ENCODE measurements at places on chromosomes 5 and 9.

DNA sequence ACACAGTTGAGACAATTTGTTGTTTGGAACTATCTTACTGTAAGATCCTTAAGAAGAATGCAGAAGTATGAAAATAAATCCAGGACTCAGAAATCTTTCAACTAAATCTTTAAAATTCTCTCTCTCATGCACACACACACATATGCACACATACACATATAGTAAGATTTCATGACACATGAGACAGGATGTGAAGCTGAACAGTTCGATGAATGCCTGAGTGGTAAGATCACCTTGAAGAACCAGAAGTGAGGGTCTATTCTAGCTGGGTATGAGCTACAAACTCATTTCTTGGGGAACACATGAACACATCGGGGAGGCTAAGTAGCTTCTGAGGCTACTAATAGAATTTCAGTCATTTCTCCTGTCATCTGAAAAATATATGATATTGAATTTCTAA is 153.6 kb downstream of the TMC1 start:
- DNase-seq: no peak

- DNase-seq: no peak
Measured at GRCh38 chr5:107169867-107170266, 500.9 kb downstream of the EFNA5 start.

DNA sequence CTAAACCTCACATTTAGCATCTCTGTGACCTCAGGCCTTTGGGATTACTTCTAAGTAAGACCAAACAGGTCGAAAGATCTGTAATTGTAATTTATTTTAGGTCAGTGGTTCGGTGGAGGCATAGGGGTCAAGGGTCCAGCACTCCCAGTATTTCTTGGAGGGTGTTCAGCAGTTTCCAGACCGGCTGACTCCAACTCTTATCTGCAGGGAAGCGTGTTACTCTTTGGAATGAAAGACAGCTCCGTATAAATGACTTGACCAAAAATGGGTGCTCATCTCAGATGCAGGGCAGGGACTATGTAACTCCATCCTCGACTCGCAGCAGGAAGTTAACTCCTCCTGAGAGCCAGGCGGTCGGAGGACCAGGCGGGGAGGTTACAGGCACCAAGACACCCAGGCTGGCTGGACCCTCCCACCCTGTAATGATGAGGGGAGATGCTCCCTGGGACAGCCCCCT is 620 bp upstream of the VPS13A start:
- no peak for DNase-seq

GRCh38 chr9:36470643-36471290 is 70.7 kb upstream of the RNF38 start:
- peak; percentile 89 for DNase-seq

GRCh38 chr9:89731262-89732182 is 126.7 kb downstream of the GADD45G start:
- DNase-seq: no peak

DNA sequence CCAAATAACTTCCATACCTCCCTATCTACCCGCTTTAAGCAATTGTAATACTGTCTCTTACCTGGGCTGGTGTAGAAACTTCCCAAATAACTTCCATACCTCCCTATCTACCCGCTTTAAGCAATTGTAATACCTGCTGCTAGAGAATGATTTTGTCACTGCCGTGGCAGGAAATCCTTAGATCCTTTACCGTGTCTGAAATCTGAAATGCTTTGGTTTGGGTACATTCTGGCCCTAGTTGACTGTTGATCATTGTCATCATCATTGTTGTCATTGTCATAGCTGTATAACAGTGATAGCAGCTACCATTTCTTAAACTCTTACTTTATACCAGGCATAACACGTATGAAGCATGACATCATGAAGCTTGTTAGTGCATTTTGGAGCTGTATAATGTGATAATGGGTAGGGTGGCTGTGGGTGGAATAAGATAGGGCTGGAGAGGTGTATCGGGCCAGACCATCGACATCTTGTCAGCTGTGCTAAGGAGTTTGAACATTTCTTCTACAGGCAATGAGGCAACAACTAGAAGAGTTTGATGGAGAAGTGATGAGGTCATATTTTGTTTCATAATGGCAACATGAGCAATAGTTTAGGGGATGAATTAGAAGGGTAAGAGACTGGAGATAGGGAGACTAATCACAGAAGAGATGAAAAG is 15.7 kb downstream of the PIP5K1B start:
- DNase-seq: no peak

DNA sequence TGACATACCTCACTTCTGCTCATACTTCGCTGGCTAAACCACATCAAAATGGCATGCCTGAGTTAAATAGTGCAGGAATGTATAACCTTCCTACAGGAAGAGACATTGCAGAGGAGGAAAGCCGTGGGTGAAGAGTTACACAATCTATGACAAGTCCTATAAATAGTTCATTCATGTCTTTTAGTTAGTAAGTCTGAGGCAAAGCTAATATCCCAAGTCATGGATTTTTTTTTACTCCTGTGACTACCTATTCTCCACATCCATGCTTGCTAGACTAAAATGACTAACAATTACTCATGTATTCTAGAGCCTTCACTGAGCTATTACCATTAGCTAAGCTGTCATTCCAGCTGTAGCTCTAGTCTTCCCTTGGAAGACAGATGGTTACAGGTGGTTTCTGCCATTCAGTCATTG is 391.3 kb downstream of the NR2F1-AS1 start:
- DNase-seq: no peak

GRCh38 chr9:17905366-17905765 is 326.5 kb downstream of the SH3GL2 start:
- DNase-seq: no peak

- DNase-seq: no peak
Measured at GRCh38 chr5:45795458-45795857, 99.3 kb upstream of the HCN1 start.

- no peak for DNase-seq
Measured at GRCh38 chr5:113632996-113633395, 119.5 kb downstream of the YTHDC2 start.

DNA sequence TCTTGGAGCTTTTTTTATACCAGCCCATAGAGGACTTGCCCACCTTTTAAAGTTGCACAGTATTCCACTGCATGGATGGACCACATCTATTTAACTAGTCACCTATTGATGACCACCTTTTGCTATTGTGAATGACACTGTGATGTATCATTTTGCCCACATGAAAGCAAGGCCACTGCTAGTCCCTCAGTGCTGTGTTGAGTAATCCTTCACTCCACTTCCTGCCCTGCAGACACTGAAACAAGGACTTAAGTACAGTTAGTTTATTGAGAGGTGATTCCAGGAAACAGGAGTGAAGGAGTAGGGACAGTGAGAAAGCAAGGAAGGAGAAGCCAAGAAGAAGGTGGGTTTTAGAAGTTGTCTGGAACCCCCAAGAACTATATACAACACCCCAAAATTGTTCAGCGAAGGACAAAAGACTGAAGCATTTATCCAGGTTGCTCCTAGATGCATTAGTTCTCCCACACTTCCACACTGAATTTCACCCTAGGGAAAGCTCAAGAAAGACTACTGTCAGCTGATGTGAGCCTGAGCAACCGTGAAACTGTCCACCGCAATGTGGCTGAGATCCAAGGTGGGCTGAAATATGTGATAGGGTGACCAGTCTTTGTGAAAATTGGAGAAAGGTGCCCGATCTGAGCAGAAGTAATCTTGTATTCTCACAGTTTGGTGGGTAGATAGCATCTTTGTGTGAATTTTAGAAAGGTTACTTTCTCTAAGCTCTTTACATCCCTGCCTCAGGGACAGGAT is 45.2 kb upstream of the ANKRD31 start:
- DNase-seq: no peak

- no peak for DNase-seq
Measured at GRCh38 chr5:119945691-119946090, 316.3 kb downstream of the FAM170A start.

- DNase-seq: no peak
Measured at GRCh38 chr5:153641183-153641688, 150.8 kb downstream of the GRIA1 start.

- no peak for DNase-seq
Measured at GRCh38 chr5:63029891-63030290, 451.3 kb downstream of the LRRC70 start.

GRCh38 chr5:169944922-169945680 is 35.2 kb downstream of the INSYN2B start:
- DNase-seq: peak; percentile 13

DNA sequence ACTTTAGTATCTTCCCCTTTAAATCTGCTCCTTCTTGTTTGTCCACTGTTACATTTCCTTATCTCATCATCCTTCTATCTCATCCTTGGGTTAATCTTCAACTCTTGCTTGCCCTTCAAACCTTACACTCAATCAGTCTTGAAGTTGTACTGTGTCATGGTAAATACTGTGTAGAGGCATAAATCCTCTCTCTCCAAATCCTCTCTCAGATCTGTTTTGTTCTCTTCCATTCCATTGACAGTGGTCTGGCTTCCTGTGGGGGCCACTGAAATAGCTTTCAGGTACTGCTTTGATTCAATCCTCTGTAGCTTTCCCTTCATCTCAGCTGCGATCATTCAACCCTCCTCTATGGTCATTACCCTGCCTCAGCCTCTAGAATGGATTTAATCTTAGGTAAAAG is 104.0 kb downstream of the PLCXD3 start:
- DNase-seq: no peak

GRCh38 chr9:96376891-96377874 is 6.3 kb downstream of the SLC35D2 start:
- no peak for DNase-seq

- DNase-seq: peak; percentile 30
Measured at GRCh38 chr5:73122875-73123810, 2.8 kb downstream of the TMEM171 start.

DNA sequence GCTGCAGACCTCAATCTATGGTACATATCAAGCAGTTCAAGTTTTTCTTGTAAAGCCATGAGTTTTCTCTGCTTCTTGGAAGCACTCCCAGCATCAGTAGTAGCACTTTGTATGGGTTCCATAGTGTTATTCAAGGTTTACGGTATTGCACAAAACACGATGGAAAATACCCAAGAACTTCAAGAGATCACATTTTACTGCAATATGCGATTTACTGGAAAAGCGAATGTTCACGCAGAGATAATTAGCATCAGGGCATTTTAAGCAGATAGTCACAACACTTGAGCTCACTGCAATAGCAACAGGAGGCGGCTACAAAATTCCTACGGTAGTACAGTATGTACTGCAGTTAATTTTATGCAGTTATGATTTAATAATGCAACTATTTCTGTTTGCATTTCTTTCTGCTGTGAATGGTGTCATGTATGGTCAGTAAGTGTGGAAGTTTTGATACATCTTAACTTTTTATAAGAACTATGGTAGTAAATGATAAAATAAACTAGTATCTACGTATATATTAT is 200.8 kb downstream of the SMARCA2 start:
- no peak for DNase-seq

DNA sequence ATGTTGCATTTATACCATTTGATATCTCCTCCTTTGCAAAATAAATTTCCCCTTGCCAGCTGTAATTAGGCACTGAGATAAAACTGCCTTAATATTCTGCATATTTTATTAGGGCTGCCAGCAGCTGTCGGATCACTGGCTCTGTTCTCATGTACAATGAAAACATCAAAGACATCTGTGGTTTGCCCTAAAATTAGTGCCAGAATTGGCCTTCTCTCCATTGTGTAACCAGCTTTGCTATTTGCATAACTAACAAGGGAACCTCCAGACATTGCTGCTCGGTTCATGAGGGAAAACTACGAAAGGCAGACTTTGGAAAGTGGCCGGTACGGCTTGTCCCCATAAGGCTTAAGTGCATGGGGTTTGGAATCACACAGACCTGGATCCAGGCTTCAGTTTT is 45.5 kb upstream of the KIF2A start:
- DNase-seq: no peak

- peak; percentile 31 for DNase-seq
Measured at GRCh38 chr5:76473661-76474060, 70.6 kb downstream of the IQGAP2 start.

GRCh38 chr9:84266087-84266561 is 74.4 kb downstream of the SLC28A3 start:
- DNase-seq: peak; percentile 41

GRCh38 chr9:36765077-36765390 is 192.3 kb downstream of the MELK start:
- DNase-seq: no peak

- DNase-seq: no peak
Measured at GRCh38 chr5:93006915-93007314, 574.1 kb downstream of the NR2F1-AS1 start.

DNA sequence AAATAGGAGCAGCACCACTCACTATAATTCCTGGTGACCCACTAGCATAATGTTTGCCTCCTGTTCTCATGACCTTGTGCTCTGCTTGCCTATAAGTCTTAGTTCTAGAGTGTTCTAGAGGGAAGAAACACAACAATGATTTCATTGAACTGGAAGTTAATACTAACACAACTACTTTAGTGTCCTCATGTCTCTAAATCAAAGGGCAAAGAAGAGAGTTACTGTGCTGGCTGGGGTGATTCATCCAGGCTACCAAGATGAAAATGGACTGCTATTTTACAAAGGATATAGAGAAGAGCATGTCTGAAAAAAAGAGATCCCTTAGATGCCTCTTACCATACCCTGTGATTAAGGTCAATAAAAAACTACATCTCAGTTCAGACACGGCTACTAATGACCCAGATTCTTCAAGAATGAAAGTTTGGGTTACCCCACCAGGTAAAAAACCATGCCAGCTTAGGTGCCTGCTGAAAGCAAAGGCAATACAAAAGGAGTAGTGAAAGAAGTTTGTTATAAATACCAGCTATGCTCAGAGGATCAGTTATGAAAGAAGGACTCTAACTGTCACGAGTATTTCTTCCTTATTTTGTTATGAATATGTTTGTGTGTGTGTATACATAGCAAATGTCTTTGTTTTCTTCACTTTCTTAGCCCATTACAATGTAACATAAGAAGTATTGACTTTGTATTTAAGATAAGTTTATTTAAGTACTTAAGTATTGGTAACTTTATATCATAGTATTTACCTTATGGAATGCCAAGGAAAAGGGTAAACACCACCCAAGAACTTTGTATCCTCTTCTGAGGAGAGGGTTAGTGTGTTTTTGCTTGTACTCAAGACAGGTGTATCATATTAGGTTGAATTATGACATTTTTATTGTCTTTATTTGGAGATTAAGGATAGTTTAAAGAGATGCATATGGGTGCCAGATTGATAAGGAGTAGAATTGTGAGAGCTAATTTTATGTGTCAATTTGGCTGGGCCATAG is 314.1 kb upstream of the PTGER4 start:
- DNase-seq: no peak

GRCh38 chr9:98955259-98955658 is 11.6 kb downstream of the COL15A1 start:
- no peak for DNase-seq

- peak; percentile 51 for DNase-seq
Measured at GRCh38 chr5:130871346-130872086, 293.5 kb downstream of the HINT1 start.

DNA sequence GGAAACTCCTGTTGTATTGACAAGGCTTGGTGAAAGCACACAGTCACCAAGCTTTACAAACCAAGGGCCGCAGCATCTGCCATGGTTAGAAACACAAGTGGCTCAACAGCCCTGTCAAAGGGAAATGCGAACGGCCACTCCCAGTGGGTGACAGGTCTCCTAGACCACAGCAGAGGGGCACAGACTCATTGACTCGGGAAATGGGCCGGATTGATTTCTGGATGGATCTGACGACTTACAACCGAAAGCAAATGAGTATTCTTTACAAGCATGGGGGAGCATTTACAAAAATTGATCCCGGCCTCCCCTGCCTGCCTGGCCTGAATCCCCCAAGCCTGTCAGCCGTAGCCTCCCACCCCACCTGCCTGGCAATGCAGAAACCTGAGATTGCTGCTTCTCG is 48.2 kb downstream of the ADAMTS2 start:
- no peak for DNase-seq
